ENCODE measurements at places on chromosomes 5 and 9.

DNA sequence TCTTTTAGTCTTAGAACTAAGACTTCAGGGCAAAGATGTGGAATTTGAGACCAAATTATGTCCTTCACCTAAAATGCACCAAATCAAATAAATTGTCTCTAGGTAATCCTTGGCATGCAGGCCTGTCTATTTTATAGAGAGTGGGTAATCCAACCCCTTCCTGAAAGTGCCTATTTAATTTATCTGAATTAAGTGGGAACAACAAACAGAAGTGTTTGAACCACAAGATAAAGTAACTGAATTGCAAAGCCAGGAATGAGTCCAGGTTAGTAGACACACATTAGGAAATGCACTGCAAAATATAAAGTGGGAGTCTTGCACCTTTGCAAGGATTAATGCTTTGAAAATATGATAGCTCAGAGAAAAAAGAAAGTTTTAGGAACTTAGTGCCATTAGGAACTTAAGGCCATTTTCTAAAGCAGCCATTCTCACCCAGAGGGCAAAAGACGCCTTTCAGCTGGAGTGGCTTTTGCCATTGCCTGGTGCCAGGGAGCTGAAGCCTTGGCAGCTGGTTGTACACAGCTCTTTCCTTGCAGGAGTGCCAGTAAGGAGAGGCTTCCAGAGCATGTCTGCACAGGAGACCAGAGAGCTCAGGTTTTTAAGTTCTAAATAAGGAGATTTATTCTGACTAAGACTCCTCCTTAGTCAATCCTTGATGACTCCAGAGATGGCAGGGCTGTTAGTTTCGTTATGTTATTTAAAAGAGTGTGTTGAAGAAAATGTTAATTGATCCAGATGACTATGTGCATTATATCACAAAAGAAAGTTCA, 151.7 kb upstream of the ELL2 start:
- DNase-seq: no peak

DNA sequence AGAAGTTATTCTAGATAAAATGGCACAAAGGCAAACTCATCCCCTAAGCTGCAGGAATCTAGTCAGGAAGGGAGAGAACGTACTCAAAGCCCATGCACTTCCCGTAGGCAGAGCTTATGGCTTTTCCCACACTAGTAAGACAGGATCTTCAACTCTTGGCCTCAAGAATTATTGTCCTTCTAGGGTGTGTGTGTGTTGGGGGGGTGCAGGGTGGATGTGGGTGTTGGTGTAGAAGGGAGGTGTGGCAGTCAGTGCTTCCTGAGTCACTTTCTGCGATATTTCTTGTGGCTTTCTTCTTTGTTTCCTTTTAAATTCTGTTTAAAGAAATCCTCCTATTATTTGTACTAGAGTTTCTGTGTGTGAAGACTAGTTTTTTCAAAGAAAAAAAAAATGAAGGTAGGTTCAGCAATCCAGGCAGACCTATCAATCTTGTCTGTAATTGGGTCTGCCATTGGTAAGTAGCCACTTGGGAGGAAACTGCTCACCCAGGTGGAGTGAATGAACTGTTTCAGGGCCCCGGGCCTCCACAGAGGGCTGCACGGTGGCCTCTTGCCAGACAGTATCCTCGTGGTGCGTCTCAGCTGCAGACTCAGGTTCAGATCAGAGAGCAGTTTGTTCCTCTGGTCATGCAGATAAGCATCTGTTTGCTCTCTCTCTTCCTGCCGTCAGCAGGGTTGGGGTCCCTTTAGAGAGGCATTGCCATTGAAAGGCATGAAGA, 131.9 kb downstream of the NPR3 start:
- no peak for DNase-seq

DNA sequence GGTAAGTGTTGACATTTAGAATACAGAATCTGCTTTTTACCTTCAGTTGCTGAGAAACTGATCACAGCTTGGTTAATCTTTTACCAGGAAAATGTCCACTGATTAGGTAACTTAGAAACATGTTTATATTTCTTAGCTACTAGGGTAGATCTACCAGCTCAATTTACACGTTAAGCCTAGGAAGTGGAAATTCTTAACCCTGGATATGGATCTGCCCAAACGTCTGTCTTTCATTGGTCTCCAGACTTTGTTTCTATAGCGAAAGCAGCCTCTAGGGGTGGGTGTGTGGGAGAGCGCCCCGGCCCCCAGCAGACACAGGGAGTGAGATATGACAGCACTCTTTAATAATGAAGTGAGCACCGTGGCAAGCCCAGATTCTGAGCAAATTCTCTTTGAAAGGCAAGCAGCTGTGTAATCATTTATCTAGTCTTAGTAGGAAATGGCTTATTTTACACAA, 141.6 kb upstream of the ZNF608 start:
- peak; percentile 30 for DNase-seq

DNA sequence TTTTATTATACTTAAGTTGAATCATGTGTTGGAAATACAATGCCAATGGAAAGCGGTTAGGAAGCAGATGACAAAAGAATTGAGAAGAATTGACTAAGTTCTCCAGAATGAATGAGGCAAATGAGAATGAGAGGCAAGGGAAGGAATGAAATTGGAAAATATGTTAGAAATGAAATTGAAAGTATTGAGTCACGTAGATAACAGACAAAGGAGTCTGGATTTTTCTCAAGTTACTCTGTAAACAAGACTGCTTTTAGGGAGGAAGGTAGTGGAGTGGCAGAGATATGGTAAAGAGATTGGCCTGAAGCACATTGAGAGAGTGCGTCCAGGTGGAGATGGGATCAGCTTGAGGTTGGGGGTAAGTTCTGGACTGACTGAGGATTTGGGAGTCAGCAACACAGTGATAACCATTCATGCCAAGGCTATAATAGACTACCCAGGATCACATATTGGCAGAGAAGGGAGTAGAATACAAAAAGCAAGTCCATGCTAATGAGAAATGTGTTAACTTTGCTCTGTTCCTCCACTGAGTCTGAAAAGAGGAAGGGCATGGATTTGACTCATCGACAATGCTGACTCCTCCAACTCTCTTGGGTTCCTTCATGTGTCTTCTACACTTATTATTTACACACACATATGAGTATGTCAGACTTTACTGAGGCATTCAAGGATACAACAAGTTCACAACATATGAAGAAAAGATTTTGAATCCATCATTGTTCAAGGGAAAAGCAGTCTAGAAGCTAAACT, 814.2 kb upstream of the ZNF608 start:
- DNase-seq: no peak

- DNase-seq: no peak
These were observed 36.8 kb downstream of the SAXO1 start for GRCh38 chr9:18996211-18996610.

GRCh38 chr5:37619353-37619752, 220.5 kb downstream of the GDNF start:
- no peak for DNase-seq

- no peak for DNase-seq
These were observed 23.5 kb upstream of the HAND1 start for GRCh38 chr5:154501566-154501965.

GRCh38 chr5:99795031-99795430, 740.1 kb upstream of the FAM174A start:
- DNase-seq: no peak

GRCh38 chr9:84698323-84698722, 28.8 kb downstream of the NTRK2 start:
- DNase-seq: no peak

GRCh38 chr9:124481115-124481514, 26.1 kb downstream of the NR5A1 start:
- DNase-seq: no peak

DNA sequence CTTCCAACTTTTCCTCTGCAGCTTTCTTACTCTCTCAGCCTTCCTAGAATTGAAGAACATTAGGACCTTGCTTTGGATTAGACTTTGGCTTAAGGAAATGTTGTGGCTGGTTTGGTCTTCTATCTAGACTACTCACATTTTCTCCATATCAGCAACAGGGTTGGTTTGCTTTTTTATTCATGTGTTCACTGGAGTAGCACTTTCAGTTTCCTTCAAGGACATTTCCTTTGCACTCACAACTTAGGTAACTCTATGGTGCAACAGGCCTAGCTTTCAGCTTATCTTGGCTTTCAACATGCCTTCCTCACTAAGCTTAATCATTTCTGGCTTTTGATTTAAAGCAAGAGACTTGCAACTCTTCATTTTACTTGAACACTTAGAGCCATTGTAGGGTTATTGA, 153.1 kb downstream of the CCDC192 start:
- no peak for DNase-seq

- DNase-seq: peak; percentile 72
These were observed 529.1 kb upstream of the SEMA6A start for GRCh38 chr5:117103703-117104102.

DNA sequence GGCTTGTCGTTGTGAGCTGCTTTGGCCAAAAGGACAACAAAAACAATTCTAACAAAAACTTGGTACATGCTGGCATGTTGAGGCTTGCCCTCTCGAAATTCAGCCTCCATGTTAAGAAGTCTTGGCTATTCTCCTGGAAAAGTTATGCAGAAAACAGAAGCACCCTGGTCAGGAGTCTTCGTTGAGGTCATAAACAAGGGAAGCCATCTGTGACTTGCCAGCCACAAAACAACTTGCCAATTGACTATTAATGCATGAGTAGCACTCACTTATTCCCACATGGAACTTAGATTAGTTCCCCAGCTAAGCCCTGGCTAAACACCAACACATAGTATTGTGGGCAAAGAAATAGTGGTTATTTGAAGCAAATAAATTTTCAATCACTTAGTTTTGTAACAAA, 521.0 kb upstream of the CHD1 start:
- no peak for DNase-seq

DNA sequence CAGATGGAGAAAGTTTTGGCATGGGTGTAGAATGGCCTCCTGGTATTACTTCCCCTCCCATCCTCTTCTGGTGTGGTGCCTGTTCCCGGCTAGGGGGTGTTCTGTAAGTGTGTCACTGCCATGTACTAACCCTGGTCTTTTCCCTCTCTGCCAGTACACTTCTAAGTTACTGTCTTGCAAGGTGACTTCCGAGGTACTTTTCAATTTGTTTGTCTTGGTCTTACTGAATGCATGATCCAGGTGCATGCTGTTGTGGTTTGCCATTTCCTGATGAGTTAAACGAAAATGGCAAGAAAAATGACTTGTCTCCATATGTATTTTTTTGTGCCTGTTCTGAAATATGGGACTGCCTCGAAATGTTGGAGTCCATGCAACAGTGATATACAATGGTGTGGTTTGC, 46.0 kb downstream of the C9orf152 start:
- DNase-seq: no peak

- DNase-seq: no peak
These were observed 862 bp upstream of the NDUFB6 start for GRCh38 chr9:32573821-32574220.

DNA sequence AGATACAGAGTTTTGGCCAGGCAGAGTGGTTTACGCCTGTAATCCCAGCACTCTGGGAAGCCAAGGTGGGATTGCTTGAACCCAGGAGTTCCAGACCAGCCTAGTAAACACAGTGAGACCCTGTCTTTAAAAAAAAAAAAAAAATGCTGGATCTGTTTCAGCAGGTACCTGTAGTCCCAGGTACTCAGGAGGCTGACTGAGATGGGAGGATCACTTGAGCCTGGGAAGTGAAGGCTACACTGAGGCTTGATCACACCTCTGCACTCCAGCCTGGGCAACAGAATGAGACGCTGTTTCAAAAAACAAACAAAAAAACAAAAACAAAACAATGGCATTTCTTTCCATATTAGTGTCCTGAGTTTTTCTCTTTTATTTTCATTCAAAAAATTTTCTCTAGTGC, 19.0 kb downstream of the UNC13B start:
- DNase-seq: no peak

- no peak for DNase-seq
These were observed 106.3 kb upstream of the GPBP1 start for GRCh38 chr5:57067597-57067924.

DNA sequence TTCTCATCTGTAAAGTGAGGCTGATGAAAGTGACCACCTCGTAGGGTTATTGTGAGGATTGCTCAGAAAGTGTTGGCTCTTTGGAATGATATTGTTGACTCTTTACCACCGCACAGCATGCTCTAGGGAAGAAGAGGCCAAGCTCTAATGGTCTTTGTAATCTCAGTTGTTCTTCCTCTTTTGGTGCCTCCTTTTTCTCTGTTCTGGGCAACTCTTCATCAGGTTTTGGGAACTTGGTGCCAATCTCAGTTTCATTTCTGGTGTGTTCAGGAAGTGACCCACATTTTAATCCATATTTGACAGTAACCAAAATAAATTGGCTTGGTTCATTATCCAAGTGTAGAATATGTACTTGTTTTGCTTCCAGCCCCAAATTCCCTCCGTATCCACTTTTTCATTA, 25.1 kb downstream of the ARHGAP26 start:
- no peak for DNase-seq

GRCh38 chr5:146394486-146394885, 52.6 kb upstream of the TCERG1 start:
- no peak for DNase-seq

GRCh38 chr9:126531035-126531571, 82.6 kb upstream of the LMX1B start:
- DNase-seq: no peak

- no peak for DNase-seq
These were observed 482 bp upstream of the TDRD7 start for GRCh38 chr9:97411440-97411788.

- DNase-seq: peak; percentile 30
These were observed 253.4 kb downstream of the ARHGAP26 start for GRCh38 chr5:143023411-143024096.

DNA sequence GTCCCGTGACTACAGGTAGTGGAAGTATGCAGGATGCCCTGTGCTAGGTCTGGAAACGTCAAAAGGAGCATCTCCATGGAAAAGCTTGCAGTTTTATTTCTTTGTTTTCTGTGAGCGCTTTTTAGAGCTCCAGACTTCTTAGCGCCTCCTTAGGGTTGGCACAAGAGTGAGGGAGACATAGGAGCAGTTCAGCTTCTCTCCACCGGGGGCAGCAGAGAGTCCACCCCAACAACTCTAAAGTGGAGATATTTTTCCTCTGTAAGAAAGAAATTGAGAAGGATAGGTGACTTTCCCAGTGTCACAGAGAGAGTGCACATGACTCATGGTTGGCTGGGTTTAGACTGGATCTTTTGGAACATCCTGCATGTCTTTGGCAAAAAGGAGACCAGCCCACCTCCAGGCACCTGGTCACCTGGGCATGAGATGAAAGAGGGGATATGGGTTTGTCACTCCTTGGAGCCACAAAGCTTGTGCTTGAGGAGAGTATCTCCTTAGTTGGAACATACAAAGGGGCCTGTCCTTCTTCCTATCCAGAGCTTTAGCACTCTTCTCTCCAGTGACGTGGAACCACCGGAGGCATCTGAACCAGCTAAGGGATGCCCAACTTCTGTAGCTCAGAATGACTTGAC, 637.7 kb downstream of the SEMA5A start:
- DNase-seq: peak; percentile 64

DNA sequence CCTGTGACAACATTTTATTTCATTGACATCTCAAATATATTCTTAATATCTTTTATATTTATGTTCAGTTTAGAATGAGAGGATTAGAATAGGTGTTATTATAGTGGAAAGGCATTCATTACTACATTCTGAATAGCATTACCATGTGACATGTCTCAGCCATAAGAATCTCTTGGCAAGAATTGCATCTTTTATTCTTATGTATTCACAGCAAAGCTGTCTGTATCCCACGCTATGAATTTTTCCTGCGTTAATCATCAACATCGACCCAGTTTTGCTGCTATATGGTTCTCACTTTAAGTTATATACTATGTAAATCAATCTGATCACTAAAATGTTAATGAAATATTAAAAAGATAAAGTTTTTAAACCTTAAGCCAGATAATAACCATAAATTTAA, 248.6 kb downstream of the TMEM232 start:
- DNase-seq: no peak
